ENCODE measurements at places on chromosomes 6 and 20.

DNA sequence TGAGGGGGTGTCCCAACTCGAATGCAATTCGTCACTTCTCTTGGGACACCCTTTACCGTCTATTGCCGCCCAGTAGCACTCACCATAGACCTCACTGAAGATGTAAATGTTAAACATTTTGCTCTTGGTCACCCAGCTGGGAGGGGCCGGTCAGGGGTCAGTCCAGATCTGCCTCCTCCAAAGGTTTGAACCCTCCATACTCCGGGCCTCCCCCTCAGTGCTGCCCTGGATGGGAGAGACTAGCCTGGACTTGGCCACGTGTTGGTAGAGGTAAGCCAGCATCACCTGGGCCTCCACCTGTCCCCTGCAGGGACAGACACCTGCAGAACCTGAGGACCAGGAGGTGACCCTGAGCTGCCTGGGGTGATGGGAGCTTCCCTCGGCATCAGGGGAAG, 5.0 kb upstream of the MYT1 start:
- no peak for DNase-seq

GRCh38 chr6:151804585-151805285, 2.7 kb upstream of the ESR1 start:
- DNase-seq = no peak

DNA sequence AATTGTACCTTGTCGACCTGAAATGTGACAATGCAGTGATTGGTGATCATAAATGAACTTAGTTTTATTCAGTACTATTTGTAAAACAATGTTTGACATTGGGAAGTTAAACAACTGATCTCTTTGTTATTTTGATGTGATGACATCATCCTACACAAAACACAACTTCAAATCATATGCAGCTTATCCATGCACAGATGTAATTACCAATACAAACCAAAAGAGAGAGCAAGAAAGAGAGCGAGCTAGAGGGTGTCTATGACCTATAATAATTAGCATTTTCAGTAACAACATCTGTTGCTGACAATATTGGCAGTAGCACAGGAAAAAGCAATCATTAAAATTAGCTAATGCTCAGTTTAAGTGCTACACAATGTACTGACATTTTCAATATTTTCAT, 320.9 kb downstream of the UTRN start:
- DNase-seq = no peak

- no peak for DNase-seq
These were observed 487.9 kb upstream of the CITED2 start for GRCh38 chr6:139862311-139862710.

- no peak for DNase-seq
These were observed 4.0 kb downstream of the CST9 start for GRCh38 chr20:23601715-23602114.

GRCh38 chr20:21623074-21623780, 82.2 kb upstream of the PAX1 start:
- no peak for DNase-seq

DNA sequence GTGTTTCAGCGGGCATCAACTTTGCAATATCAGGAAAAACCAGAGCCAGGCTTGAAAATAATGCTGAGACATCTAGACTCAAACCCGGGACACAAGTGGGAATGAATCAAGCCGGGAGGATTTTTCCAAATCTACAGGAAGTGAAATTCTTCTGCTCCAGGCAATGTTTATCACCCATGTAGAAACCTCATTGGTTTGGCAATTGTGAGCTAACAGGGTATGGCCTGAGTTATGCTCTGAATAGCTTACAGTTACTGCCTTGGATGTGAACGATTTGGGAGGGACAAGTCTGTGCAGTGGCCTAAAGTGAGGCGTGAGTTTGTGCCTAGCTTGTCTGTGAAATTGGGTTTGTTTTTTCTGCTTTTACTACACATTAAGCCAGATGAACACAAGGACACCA, 87.4 kb downstream of the PCSK2 start:
- DNase-seq = no peak

Data from NCI-H1105 (cell line).